Activated T-cell treated with anti-CD3 and anti-CD28 coated beads for 48 hours (primary cell): ENCODE measurements at places on chromosomes 12 and 14.

GRCh38 chr12:21615431-21615830 lies 10.8 kb upstream of the GYS2 start:
- no peak for DNase-seq

- no peak for DNase-seq
Observed at GRCh38 chr12:109680264-109681005, 33.2 kb upstream of the FAM222A start.

GRCh38 chr14:24052656-24053547 lies 1.1 kb downstream of the CARMIL3 start:
- peak; percentile 51 for DNase-seq

- no peak for DNase-seq
Observed at GRCh38 chr12:52428121-52428520, 6.0 kb downstream of the KRT75 start.

DNA sequence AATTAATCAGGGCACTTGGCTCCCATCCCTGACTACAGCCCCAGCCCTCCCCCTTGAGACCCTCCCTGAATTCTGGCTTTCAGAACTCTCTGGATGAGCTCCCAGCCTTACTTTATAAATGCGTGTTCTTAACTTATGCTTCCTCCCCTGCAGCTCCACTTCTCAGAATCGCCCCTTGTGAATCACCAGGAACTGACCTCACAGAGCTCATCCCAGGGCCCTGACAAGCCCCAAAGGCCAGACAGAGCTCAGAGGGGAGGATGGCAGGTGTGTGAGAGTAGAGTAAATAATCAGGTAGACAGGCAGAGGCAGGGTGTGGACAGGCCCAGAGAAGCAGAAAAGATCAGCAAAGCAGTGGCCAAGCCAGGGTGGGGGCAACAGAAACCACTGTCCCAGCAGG lies 68.2 kb upstream of the FOXN3 start:
- DNase-seq, result no peak
